ENCODE measurements at places on chromosomes 2 and 18. TPM values are rescaled to one million over a fixed set of nuclear protein-coding genes. Genes with fewer than 3 reads are reported as not detected.

GRCh38 chr2:111904726-111905474, 6.5 kb downstream of the MERTK start:
- peak; percentile 41 for DNase-seq

DNA sequence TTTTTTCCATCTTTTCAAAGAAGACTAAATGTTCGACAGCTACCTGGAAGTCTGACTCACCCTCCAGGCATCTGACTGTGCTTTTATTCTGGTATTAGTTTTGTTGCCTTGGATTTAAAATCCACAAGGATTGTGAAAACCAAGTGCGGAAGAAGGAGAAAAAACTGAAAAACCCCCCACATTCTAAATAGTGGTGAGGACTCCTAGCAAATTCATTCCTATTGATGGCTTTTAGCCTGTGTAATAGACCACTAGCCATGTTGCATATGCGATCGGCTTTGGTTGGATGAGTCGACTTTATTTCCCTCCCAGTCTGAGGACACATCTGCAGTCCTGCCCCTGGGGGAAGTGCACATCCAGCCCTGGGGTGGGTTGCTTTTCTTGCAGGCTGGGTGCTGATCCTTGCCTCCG, 16.9 kb downstream of the LDLRAD4 start:
- DNase-seq: no peak

DNA sequence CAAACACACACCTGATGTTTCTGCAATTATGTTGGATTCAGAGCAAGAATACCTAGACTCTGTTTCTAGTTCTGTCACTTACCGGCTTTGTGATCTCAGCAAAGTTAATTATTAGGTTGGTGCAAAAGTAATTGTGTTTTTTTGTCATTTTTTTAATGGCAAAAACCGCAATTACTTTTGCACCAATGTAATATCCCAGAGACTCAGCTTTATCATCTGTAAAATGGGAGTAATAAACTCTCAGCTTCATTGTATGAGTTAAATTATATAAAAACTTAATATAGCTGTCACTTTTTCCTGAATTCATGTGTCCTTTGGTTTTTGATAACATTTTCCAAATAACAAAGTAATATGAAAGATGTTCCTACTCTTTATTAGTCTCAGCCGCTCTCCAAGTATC, 251.7 kb downstream of the TRIB2 start:
- DNase-seq: no peak

PROKR1 gene
- not detected for total RNA-seq

ASIC4 gene
- total RNA-seq: not detected

GRCh38 chr2:176565641-176566323, 296.5 kb downstream of the MTX2 start:
- DNase-seq: no peak

DNA sequence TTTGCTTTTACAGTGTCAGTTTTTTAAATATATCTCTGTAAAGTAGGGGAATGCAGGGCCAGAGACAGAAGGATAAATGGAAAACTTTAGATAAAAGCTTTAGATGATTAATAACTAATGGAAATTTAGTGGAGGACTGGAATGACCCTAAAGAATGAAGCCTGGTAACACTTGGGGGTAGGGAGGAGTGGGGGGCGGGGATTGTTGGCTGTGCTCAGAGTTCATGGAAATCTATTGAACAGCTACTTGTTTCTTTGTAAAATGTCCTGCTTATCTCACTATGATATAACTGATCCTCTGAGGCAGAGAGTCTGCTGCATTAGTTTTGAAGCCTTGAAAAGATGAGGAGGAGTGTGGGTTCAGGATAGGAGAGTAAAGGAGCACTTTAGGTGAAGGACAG, 90.5 kb downstream of the TMEM185B start:
- DNase-seq: no peak

GRCh38 chr18:34131006-34131405, 93.7 kb downstream of the NOL4 start:
- DNase-seq: no peak

HOXD1 gene
- not detected for total RNA-seq

DNA sequence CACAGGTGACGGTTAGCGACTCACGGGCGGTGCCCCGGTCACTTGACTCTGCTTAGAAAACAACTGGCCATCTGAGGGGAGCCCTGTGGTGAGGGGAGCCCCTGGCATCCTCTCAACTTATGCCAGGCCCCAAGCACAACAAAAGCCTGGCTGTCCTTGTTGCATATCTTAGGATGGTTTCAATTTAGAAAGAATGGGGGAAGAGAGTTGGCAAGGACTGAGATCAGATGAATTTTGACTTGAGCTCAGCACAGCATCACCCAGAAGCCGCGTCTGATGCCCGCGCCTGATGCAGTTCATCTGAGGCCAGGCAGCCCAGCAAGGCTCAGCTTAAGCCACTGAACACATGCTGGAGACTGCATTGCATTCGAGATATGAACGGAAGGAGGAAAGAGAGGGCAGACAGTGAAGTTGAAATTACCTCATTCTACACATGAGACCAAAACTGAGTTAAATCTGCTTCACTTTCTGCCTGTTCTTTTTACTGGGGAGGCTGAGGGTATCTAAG, 36.8 kb downstream of the MYT1L start:
- DNase-seq: no peak

- no peak for DNase-seq
Observed at GRCh38 chr2:39525636-39526412, 88.7 kb upstream of the MAP4K3 start.

GRCh38 chr18:64203295-64203694, 54.4 kb upstream of the LINC00305 start:
- no peak for DNase-seq

Data from left ventricle myocardium superior (tissue), 1 donor.